Activated naive CD8-positive, alpha-beta T cell treated with anti-CD3 and anti-CD28 coated beads, Interleukin-2, amount 50 U/mL, for 24 hours (primary cell): ENCODE measurements at places on chromosomes 13 and 19.

GRCh38 chr19:4096049-4096892, 27.7 kb downstream of the MAP2K2 start:
- H3K27me3 ChIP-seq = no peaks in the 10 kb centered on the region
- DNase-seq = no peak
- H3K36me3 ChIP-seq = peaks cover 10% of the 10 kb centered on the region
- no peak overlapping the region for H3K27ac ChIP-seq
- H3K4me3 ChIP-seq = no peak overlapping the region

DNA sequence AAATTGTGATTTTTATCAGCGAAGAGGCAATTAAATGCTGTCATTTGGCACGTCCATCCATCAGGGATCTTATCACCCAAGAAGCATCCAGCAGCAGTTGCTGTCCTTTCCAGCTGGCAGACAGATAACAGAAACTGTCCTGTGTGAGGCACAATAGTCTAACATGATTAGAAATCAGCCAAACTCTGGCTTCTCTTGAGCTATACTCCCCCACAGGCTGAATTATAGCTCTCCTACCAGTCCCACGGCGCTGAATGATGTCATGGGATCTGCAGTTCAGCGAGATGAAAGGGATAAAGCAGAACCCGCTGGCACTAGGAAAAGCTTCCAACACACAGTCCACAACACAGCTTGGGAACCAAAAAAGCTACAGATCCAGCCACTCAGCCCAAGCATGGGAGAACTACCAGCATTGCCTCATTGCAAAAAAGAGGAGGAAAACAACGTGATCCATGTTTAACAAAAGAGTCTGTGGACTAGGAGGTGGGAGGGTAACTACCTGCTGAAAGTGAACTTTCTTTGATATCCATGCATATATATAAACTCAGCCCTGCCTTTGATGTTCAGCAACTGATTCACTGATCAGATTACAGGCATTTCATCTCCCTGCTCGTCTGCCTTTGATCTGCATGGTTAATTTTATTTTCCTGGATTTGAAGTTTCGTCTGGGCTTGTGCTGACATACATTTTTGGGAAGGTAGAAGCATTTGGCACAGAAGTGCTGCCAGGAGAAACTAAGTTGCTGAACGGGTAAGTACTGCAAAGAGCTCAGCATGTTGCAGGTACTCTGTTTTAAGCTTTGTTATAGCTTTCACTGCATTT, at the start of gene TNFRSF19:
TNFRSF19 (plus strand) TSS at position 314 of the 822 bp plus-strand sequence. CDS start 19,772 bp downstream, outside the sequence.
- no peak for DNase-seq
- H3K27ac ChIP-seq = no peak within 1 kb of the TSS
- peaks cover 6% of the 10 kb centered on the region for H3K4me1 ChIP-seq
- peaks cover 61% of the 10 kb centered on the region for H3K27me3 ChIP-seq
- H3K4me3 ChIP-seq = no peak within 1 kb of the TSS

GRCh38 chr13:75139291-75139690, 342.7 kb downstream of the TBC1D4 start:
- no peak for DNase-seq
- no peaks in the 10 kb centered on the region for H3K36me3 ChIP-seq
- peaks cover 5% of the 10 kb centered on the region for H3K27me3 ChIP-seq
- no peak overlapping the region for H3K4me3 ChIP-seq
- H3K27ac ChIP-seq = no peak overlapping the region

DNA sequence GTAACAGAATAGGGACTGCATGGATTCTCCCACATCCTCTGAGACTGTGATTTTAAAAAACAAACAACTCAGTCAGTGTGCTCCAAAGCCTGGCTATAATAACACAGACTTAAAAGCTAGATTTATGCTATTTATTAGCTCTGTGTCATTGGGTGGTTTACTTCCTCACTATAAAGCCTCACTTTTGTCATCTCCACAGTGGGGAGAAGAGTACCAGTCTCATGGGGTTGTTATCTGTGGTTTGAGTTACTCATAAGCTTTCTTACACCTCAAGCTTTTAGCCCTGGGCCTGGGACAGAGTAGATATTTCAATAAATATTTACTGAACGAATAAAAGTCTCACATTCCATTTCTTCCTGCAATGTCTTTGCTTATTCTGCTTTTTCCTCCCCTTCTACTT, 5.3 kb downstream of the RNASEH2B start:
- no peak for DNase-seq
- peak overlapping the region; percentile 32 for H3K27ac ChIP-seq
- peak overlapping the region; percentile 6 for H3K4me3 ChIP-seq
- peaks cover 6% of the 10 kb centered on the region for H3K36me3 ChIP-seq

- H3K4me3 ChIP-seq = no peak overlapping the region
- no peak for DNase-seq
Observed at GRCh38 chr19:13574933-13575332, 68.7 kb upstream of the CACNA1A start.

- DNase-seq = no peak
- no peaks in the 10 kb centered on the region for H3K27me3 ChIP-seq
- H3K36me3 ChIP-seq = peaks cover 28% of the 10 kb centered on the region
- H3K4me3 ChIP-seq = no peak overlapping the region
- no peak overlapping the region for H3K27ac ChIP-seq
Observed at GRCh38 chr19:16412596-16413355, 59.0 kb downstream of the EPS15L1 start.

DNA sequence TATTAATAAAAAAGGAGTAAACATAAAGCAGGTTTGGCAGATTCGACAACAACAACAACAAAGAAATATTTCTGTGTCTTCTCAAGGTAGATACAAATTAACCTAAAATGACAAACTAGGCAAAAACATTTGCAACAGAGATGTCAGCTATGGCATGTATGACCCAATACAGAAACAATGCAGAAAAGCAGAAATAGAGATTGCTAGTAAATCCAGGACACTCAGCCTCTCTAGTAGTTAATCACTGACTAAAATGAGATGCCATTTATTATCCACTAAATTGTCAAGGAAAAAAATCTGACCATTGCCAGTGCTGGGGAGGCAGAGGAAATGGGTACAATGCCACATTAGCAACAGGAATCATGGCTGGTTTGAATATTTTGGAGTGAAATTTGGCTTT, 250.5 kb downstream of the TEX29 start:
- DNase-seq = no peak
- H3K36me3 ChIP-seq = peaks cover 2% of the 10 kb centered on the region
- no peaks in the 10 kb centered on the region for H3K27me3 ChIP-seq
- no peak overlapping the region for H3K27ac ChIP-seq

DNA sequence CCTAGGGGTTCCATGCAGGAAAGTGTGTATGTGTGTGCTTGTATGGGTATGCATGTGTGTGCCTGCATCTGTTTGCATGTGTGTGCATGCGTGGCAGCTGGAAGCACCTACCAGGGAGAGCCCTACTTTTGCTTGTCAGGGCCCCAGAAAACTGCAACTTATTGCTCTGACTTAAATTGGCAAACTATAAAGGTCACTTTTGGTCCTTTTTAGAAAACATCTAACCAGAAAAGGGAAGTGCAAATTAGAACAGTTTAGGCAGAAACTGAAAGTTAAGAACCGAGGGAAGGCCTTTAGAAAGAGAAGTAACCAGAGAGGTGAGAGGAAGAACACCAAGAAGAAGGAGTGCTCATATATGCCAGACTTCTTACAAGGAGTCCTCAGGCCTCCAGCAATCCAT, 32.5 kb downstream of the DLEU7 start:
- DNase-seq = no peak
- H3K4me1 ChIP-seq = peaks cover 6% of the 10 kb centered on the region
- H3K36me3 ChIP-seq = no peaks in the 10 kb centered on the region
- H3K27me3 ChIP-seq = no peaks in the 10 kb centered on the region

DNA sequence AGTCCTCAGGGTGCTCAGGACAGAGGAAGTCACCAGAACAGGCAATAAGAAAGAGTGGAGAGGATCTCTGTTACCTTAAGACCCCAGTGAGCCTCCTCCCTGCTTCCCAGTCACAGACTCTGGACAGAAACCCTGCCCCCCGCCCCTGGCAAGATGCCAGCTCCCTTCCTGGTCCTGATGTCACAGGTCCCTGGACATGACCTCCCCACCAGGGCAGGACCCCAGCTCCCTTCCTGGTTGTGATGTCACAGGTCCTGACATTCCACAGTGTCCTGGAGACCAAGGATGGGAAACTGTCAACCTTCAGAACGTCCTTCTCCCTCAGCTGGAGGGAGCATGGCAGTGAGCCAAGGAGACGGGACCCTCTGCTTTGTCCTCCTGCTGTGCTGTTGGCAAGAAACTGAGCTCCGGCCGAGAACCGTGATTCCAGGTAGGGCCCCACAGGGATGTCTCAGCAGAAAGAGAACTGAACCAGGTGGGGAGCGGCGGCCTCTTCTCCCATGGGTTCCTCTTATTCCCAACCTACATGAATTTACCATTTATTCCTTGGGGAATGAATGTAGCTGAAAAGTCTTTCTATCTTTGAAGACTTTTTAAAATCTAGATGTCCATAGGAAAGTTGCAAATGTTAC, at the start of gene SPACA7:
SPACA7 (plus strand) TSS at position 306 of the 632 bp plus-strand sequence; CDS start at position 337, 31 bp downstream.
- no peak for DNase-seq
- no peak within 1 kb of the TSS for H3K4me3 ChIP-seq
- no peaks in the 10 kb centered on the region for H3K36me3 ChIP-seq
- H3K27me3 ChIP-seq = peaks cover 6% of the 10 kb centered on the region
- no peaks in the 10 kb centered on the region for H3K4me1 ChIP-seq

DNA sequence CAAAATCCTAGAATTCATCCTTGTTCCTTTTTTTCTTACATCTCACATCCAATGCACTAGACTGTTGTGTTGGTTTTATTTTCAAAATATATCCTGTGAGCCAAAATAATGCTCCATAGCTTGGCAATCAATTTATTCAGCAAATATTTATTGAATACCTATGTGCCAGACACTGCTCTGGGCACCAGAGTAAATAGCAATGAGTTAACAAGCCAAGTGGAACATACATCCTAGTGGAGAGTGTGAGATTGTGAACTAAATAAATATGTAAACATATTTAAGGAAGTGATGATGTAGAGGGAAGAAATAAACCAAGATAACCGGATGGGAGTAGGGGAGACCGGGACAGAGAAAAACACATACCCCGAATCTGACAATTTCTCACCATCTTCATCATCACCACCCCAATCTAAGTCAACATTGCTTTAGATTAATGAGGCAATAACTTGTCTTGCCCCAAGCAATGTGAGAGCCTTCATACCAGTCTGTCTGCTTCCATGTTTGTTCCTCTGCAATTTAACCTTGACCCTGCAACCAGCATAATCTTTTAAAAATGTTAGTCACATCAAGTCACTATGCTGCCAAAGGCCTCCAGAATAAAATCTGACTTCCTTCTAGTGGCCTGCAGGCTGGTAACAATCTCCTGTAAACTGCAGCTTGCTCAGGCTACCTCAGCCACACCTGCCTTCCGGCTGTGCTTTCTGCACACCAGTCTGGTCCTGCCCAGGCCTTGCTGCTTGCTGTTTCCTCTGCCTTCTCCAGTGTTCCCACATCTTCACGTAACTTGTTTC, 199.2 kb downstream of the DLEU7 start:
- no peak overlapping the region for H3K4me3 ChIP-seq
- H3K27ac ChIP-seq = no peak overlapping the region
- no peak for DNase-seq
- no peaks in the 10 kb centered on the region for H3K4me1 ChIP-seq
- H3K27me3 ChIP-seq = no peaks in the 10 kb centered on the region

GRCh38 chr13:43363156-43363953, 340.0 kb downstream of the DNAJC15 start:
- no peaks in the 10 kb centered on the region for H3K36me3 ChIP-seq
- no peak overlapping the region for H3K4me3 ChIP-seq
- no peak overlapping the region for H3K27ac ChIP-seq
- H3K27me3 ChIP-seq = no peaks in the 10 kb centered on the region
- peaks cover 10% of the 10 kb centered on the region for H3K4me1 ChIP-seq
- DNase-seq = no peak

DNA sequence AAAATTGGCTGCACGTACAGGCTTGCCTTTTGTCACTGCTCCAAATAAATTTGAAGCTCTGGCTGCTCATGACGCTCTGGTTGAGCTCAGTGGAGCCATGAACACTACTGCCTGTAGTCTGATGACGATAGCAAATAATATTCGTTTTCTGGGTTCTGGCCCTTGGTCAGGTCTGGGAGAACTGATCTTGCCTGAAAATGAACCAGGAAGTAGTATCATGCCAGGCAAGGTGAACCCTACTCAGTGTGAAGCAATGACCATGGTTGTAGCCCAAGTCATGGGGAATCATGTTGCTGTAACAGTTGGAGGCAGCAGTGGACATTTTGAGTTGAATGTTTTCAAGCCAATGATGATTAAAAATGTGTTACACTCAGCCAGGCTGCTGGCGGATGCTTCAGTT, 16.1 kb upstream of the AKAP11 start:
- H3K27ac ChIP-seq = no peak overlapping the region
- DNase-seq = no peak
- H3K27me3 ChIP-seq = peaks cover 3% of the 10 kb centered on the region

- peaks cover 9% of the 10 kb centered on the region for H3K4me1 ChIP-seq
- DNase-seq = no peak
- H3K36me3 ChIP-seq = peaks cover 2% of the 10 kb centered on the region
Observed at GRCh38 chr19:1923319-1923718, 17.7 kb upstream of the CSNK1G2 start.

GRCh38 chr19:14496834-14497227, 904 bp upstream of the GIPC1 start:
- H3K27ac ChIP-seq = peak overlapping the region; percentile 48
- peaks cover 2% of the 10 kb centered on the region for H3K27me3 ChIP-seq
- no peak for DNase-seq

DNA sequence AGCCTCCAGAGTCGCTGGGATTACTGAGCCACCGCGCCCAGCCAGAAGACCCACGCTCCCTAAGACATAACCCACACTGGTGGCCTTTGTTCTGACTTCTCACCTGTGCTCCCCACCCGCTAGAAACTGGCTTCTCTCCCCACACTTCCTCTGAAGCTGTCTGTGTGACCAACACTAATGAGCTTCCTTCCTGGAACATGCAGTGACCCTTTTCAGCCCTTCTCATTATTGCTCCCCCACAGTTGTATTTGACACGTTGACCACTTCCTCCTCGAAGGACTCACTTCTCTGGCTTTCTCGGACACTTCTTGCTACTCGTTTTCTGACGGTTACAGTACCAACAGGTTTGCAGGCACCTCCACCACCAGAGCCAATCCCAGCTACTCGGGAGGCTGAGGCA, 10.9 kb downstream of the NCR1 start:
- no peaks in the 10 kb centered on the region for H3K36me3 ChIP-seq
- H3K27ac ChIP-seq = no peak overlapping the region
- H3K4me3 ChIP-seq = no peak overlapping the region
- peaks cover 16% of the 10 kb centered on the region for H3K27me3 ChIP-seq
- DNase-seq = no peak

DNA sequence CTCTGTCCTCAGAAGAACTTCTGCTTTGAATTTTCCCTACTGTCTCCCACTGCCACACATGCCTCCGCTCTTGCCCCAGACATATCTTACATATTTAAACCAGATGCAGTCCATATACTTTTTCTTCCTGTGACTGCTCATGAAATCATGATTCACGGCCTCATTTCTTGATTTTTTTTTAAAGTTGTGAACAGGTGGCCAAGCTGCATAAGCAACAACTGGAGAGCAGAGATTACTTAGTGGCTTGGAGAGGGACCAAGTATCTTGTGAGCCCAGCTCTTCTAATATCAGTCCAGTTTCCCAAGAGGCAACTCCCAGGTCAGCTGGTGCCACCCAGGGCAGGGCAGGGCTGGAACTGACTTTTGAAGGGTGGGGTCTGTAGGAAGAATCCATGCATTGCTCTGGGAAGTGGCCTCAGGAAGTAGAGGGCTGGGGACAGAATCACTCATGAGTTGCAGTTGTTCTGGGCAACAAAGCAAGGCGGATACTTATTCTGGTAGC, 152.4 kb downstream of the LMO7 start:
- DNase-seq = no peak
- H3K36me3 ChIP-seq = peaks cover 4% of the 10 kb centered on the region
- H3K27ac ChIP-seq = no peak overlapping the region
- no peak overlapping the region for H3K4me3 ChIP-seq
